ENCODE measurements at places on chromosomes 7 and 10.

- peak; percentile 70 for DNase-seq
Measured at GRCh38 chr7:12584930-12585329, 14.4 kb downstream of the SCIN start.

GRCh38 chr10:100670828-100671479 lies 74.4 kb upstream of the PAX2 start:
- DNase-seq: no peak

GRCh38 chr7:1400371-1400770 lies 58.9 kb downstream of the MICALL2 start:
- DNase-seq: no peak

DNA sequence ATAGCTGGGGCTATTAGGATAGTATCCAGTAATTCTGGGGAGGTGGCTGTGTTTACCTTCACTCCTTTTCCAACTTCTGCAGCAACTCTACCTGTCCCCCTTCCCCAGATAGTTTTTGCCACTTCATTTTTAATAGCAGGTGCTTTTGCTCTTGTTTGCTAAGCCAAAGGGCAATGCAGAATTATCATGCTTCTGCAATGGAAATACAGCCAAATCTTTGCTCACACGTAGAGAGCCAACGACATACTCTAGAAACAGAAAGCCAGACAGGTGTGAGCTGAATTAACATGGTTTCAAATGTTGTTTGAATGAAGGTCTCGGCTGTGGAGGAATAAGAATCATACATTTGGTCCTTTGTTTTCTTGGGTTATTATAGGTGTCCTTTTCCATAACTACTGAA lies 14.4 kb downstream of the PLEKHS1 start:
- no peak for DNase-seq

- DNase-seq: no peak
Measured at GRCh38 chr7:78368771-78369170, 570.2 kb downstream of the PHTF2 start.

DNA sequence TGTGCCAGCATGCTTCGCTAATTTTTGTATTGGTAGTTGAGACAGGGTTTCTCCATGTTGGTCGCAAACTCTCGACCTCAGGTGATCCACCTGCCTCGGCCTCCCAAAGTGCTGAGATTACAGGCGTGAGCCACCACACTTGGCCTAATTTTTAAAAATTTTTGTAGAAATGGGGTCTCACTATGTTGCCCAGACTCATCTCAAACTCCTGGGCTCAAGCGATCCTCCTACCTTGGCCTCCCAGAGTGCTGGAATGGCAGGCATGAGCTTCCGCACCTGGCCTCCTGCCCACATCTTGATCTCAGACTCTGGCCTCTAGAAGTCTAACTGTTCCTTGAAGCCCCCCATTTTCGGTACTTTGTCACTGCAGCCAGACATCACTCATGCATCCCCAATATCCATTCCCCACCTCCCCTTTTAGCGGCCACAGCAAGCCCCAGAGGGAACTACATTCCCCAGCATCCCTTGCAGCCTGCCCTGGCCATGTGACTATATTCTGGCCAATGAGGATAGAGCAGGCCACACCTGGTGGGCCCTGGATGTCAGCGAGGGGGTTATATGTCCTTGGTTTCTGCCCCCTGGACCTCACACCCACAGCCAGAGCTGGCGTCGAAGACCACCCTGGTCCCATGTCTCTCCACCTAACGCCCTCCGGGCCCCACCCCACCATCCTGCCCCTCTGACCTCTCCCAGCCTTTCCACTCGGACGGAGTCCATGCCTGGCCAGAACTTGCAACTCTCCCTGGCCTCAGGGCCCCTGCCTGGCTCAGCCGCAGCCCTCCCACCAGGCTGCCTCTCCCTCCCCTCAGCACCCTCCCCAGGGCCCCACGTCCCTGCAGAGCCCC lies 33.8 kb downstream of the MICALL2 start:
- DNase-seq: no peak

DNA sequence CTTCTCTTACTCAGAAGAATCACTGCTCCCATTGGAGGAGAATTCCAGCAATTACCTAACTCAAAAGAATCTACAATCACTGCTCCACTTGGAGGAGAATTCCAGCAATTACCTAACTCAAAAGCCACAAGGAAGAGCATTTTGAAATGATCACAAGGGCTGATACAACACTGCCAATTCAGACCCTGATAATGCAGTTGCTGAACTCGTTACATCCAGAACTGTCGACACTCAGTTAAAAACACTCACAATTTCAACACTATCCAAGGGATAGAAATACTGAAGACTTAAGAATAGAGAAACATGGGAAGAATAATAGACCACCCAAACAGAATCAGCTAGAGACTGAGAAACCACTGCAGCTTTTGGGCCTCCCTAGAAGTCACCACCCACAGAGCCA lies 27.8 kb downstream of the AFAP1L2 start:
- DNase-seq: no peak

DNA sequence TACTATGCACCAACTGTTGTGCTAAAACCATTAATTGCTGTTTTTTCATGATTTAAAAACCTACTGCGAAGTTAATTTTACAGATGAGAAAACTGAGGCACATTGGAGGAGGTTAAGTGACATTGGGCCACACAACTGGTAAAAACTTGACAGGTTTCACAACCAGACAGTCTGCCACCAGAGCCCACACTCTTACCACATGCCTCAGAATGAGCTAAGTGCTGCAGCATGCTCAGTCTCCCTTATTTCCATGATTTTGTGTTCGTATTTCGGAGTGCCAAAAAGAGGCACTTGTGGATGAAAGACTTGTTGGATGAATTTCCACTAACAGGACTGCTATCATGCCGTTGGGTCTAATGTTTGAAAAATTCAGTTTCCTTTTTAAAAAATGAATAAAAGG lies 77.4 kb downstream of the PCLO start:
- DNase-seq: no peak

DNA sequence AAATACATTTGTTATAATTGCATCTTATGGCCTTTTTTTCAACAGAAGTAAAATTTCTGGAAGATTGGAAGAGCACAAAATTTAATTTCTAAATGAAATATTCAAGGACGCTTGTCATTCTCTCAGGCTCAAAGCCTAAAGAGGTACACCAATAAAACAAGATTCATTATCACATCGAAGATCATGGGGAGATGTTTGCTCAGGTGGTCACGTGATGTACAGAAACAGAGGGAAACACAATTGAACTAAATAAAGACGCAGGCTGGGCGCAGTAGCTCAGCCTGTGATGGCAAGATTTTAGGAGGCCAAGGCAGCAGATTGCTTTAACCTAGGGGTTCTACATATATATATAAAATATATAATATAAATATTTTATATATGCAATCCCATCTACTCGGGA lies 37.3 kb upstream of the TMEM254 start:
- no peak for DNase-seq

GRCh38 chr10:71832967-71833366 lies 18.1 kb downstream of the PSAP start:
- DNase-seq: no peak

DNA sequence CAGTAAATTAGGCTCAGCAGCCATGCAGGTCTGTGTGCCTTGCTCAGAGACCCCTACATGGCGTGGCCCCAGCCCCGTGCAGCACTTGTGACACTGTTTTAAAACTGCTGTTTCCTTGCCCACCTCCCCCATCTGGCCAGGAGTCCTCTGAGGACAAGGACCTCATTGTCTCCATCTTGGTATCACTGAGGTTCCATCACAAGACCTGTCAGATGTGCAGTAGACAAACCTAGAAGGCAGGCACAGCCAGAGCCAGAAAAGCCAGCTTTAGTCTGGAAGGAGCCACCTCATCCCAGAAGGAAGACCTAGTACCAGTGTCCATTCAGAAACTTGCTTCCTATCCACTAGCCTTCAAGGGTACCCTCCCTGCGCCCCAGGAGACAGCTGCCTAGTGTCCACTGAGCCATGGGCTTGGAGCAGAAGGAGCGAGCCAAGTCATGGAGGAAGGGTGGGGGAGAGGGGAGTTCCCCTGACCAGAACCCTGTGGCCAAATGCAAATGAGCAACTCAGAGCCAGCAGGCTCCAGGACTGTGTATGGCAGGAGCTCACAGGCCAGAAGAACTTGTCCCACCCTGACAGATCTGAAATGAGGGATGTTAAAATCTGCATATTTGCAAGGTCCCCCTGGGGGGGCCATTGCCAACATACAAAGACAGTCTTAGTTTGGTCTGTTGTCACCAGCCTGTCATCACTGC lies 176.1 kb downstream of the SH3PXD2A start:
- DNase-seq: peak; percentile 42

DNA sequence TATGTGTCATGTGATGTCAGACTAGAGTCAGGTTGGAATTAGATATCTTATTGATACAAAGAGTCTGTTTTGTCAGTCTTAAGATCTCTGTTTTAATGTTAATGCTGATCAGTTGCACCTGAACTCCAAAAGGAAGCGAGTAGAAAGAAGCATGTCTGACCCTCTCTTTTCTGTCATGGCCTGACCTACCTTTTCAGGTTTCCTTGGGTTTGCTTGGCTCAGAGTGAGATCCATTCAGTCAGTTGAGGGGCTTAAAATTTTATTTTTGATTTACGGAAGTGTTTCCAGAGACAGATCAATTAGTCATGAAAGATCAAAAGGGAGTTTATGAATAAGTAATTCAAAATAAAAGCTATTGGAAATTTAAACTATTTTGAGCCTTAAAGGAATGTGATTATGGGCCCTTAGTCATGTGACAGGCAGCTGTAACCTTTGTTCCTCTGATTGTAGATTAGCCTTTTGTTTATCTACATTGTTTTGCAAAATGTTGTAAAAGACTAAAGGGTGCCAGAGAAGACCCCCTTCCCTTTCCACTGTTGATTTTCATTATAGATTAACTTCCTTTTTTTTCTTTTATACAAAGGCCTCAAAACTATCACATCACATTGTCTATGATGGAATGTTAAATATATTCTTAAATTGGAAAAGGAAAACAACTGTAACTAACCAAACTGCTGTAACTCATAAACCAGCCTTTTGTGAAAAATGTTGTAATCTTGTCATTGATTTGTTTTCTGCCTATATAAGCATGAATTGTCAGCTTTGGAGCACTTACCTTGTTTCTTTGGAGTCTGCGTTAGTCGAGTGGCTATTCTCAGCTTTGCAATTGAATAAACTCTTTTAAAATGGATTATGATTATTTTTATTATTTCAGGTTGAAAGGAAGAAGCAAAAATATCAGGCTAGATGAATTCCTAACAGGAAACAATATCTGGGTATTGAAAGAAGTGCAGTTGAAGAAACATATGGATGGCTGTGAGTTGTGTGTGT lies 195.5 kb upstream of the MBL2 start:
- no peak for DNase-seq

- DNase-seq: peak; percentile 68
Measured at GRCh38 chr7:67653856-67654454, 657.3 kb downstream of the TYW1 start.

GRCh38 chr7:96061844-96062243 lies 260.1 kb downstream of the SLC25A13 start:
- DNase-seq: no peak

- DNase-seq: no peak
Measured at GRCh38 chr7:30390736-30391636, 87.6 kb downstream of the NOD1 start.

DNA sequence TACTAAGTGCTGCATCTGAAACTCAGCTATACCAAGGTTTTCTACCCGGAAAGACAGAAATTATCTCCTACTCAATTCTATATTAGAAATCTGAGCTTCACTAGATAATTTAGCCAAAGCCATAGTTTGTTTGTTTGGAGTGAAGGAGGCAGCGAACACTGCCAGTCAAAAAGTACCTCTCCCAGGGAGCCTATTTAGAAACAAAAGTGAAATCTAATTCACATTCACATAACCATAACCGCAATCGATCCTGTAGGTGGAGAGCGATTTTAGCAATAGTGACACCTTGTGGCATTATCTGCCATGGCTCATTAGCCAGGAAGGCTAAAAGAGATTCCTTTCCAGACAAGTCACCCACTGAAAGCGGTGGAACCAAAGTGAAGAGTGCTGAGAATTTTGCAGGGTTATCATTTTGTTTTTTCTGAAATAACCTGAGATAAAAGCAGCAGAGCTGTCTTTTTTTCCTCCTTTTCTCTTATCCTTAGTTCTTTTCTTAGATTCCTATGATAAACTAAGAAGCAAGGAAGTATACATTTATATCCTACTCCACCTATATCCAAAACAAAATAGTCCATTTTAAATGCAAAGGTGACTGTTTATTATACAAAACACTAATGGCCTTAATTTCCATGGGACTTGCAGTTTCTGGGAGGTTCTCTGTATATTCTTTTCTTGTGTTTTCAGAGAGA lies 83.7 kb upstream of the BET1 start:
- DNase-seq: peak; percentile 44

- DNase-seq: no peak
Measured at GRCh38 chr7:1114505-1114904, 26.6 kb downstream of the GPER1 start.

- DNase-seq: no peak
Measured at GRCh38 chr10:11229893-11230292, 212.2 kb downstream of the CELF2 start.

DNA sequence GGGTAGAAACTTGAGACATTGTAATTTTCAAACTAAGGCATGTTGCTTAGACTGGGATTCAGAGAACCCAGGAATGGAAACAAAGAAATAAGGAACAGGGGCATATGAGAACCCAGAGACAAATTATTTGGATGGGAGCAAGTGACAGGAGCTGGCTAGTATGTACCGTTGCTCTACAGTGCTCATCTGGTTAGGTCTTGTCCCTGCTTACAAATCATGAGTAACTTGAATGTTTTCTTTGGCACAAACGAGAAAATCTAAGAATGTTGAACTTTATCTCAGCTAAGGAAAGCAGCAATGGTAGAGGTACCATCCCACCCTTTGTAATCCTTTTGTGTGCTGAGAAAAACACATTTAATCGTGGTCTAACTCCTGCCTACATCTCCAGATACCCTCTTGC lies 116.0 kb upstream of the IMMP2L start:
- no peak for DNase-seq

DNA sequence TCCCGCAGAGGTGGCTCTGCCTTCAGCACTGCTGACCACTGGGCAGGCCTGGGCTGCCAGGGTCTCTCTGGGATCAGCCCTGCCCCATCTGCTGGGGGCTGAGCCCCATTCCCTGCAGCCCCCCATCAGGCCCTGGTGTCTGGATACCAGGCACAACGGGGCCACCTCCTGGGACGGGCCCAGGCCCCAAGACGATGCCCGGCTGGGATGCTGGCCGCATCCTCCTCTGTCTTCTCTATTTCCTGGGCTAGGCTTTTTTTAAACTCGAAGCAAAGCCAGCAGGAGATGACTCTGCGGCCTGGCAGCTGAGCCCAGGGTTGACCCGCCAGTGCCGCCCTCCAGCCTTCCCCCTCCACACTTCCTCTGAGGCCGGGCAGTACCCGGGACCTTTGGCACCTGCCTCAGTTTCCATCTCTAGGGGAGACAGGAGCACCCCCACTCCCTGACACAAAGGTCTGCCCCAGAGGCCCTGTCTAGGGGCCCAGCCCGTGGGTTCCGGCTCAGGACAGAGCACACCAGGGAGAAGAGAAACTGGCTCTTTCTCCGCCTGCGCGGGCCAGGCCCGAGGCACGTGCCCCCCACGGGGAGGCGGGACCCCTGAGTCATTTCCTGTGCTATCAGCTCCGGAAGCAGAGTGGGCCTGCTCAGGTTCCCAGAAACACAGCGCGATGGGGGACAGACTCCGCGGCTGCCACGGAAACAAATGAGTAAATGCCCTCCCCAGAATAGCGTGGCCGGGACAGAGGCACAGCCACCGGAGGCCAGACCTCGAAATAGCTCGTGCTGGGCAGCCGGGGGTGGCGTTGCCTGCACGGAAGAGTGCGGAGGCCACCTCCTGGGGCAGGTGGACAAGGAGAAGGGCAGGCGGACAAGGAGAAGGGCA lies 84.6 kb upstream of the PDGFA start:
- no peak for DNase-seq

GRCh38 chr7:144513334-144513733 lies 109.8 kb upstream of the NOBOX start:
- DNase-seq: peak; percentile 62

- peak; percentile 30 for DNase-seq
Measured at GRCh38 chr10:17737027-17737965, 14.7 kb upstream of the TMEM236 start.

All from foreskin melanocyte (primary cell).